ENCODE measurements at places on chromosomes 2 and 18.

- DNase-seq, result no peak
These were observed 21.9 kb upstream of the RNF149 start for GRCh38 chr2:101330253-101330933.

DNA sequence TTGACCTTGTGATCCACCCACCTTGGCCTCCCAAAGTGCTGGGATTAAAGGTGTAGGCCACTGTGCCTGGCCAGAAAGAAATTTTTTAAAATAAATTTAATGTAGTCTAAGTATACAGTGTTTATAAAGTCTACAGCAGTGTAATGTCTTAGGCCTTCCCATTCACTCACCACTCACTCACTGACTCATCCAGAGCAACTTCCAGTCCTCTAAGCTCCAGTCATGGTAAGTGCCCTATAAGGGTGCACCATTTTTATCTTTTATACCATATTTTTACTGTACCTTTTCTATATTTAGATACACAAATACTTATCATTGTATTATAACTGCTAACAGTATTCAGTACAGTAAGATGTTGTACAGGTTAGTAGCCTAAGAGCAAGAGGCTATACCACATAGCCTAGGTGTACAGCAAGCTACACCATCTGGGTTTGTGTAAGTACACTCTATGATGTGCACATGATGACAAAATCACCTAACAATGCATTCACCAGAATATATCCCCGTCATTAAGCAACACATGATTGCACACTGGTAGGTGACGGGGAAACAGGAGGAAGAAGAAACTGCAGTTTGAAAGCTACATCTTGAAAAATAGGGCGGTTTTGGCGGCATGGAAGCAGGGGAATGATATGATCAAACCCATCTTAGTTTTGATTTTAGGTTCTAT lies 105.1 kb upstream of the ITGB6 start:
- DNase-seq, result no peak

- DNase-seq, result no peak
These were observed 1.5 kb downstream of the PXDN start for GRCh38 chr2:1742681-1743395.

DNA sequence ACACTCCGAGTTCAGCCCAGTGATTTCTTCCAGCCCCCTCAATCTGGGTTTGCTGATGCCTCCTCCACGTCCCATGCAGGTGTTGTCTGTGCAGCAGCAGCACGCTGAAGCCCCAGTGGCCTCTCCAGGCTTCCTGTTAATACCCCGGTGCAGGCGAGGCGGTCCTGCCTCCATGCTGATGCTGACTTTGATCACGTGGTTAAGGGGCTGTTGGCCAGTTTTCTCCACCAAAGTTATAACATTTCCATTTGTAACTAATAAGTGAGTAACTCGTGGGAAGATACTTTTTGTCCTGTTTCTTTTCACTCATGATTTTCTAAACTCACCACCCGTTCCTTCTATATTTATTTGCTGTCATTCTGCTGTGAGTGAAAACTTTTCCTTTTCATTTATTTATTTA lies 42.5 kb upstream of the TMEM18 start:
- DNase-seq, result no peak

DNA sequence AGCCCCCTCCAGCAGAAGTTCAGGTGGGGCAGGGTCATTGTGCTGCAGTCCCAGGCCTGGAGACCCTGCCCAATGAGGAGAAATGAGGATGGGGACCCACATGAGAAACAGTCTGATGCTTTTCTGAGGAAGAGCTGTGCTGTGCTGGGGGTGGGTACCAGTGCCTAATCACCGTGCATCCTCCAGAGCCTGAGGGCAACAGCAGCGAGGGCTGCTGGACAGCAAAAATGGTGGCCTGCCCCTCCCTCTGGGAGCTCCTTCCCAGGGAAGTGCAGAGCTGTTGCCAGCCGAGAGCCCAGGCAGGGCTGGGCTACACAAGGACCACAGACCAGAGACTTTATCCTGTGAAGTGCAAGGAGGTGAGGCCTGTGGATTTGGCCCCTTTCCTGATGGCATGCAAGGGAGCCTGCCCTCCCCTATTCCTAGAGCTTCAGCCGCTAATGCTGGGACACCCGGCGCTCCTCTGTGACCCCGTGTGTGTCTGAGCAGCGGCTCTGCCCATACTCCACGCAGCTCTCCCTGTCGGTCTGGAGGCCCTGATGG lies 134.8 kb downstream of the DSEL start:
- DNase-seq, result no peak

- DNase-seq, result no peak
These were observed 15.2 kb downstream of the EN1 start for GRCh38 chr2:118832071-118832790.

DNA sequence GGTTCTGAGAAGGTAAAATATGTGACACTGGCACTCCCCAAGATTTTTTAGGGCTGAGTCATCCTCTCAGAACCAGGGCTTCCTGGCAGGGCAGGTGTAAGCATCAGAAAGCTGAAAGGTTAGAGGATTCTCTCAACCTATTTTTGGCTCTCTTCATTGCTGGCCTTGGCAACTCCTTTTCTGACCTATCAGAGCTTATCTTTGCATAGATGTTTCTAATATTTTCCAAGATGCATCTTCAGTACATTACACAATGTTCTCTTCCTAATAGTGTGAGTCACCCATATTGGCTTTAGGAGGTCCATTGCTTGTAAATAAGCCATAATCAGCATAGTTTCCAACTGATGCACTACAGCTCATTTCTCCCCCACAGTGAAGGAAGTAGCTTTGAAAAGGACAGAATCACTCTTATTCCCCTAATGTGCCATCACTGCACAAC lies 2008.4 kb upstream of the PIK3C3 start:
- DNase-seq, result no peak

DNA sequence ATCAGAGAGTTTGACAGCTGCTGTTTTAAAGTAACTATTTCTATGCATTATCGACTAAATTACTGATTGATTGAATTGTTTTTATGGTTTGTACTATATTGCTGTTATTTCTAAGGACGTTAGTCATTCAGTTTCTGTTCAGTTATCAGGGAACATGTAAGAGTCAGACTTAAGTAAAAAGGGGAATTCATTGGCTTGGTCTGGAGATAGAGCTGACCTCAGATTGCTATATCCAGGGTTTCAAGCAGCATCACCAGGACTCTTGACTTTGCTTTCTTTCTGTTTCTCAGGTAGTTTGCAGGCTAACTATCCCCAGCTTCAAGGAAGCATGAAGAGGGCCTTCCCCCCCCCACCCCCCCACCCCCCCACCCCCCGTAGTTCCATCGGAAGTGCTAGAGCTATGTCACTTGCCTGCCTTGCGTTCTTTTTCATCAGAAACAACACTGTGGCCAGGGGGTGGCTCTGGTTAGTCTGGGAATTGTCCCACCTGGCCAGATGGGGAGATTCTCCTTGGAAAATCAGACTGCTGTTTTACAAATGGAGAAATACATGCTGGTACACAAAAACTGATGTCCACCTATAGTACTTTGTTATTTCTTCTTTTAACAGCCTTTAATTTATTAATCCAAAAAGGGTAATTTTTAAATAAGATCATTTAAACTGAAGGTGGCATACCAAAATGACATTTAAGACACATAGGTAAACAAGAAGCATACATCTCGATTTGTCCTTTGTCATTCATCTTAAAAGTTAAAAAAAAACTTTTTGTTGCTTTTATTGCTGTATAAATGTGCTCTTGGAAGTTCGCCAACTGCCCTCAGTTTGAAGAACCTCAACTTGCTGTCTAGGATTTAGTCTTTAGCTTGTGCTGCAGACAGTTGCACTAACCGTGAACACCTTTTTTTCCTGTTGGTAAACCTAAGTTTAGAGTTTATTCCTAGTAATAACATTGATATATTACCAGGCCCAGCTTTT lies 9.4 kb downstream of the SMAD4 start:
- DNase-seq, result no peak

DNA sequence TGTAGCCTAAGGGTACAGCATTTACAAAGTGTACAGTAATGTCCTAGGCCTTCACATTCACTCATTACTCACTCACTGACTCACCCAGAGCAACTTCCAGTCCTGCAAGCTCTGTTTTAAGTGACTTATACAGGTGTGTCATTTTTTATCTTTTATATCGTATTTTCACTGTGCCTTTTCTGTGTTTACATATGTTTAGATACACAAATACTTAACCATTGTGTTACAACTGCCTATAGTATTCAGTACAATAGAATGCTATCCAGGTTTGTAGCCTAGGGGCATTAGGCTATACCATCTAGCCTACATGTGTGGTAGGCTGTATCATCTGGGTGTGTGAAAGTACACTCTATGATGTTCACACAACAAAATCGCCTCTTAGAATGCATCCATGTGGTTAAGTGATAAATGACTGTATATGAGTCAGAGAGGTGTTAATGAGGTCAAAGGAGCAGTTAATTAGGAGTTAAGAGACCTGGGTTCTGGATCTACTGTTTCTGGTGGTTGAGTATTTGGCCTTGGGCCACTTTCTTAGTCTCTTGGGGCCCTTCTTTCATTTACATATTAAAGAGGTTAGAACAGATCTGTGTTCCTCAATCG lies 149.1 kb downstream of the GREB1L start:
- DNase-seq, result peak; percentile 43

DNA sequence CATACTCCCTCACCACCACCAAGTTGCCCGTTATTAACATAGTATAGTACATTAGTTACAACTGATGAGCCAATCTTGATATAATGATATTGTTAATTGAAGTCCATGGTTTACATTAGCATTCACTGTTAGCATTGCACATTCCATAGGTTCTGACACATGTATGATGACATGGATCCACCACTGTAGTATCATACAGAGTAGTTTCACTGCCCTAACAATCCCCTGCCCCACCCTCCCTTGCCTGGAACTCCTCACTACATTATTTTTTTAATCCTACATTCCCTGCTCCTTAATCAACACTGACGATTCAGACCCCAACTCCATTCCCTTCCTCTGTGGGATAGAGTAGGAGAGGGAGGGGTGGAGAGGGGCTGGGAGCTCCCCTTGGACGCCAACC lies 20.2 kb upstream of the ST3GAL5 start:
- no peak for DNase-seq

GRCh38 chr18:46772357-46772756 lies 15.5 kb upstream of the ST8SIA5 start:
- peak; percentile 53 for DNase-seq

DNA sequence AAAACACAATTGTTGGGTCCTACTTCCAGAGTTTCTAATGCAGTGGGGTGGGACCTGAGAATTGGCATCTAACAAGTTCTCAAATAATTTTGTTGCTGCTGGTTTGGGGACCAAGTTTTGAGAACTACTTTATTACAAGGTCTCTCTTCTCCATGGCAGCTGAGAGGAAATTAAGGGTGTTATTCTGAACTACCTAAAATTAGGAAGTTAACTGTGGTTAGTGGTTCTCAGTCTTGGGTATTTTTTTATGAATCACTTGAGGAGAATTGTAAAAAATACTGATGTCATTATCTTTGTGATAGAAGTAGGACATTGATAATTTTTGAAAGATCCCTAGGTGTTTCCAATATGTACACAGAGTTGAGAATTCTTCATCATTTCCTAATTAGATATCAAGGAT lies 210.2 kb downstream of the MC4R start:
- no peak for DNase-seq

GRCh38 chr2:65992198-65992554 lies 442.7 kb upstream of the MEIS1 start:
- DNase-seq, result no peak

DNA sequence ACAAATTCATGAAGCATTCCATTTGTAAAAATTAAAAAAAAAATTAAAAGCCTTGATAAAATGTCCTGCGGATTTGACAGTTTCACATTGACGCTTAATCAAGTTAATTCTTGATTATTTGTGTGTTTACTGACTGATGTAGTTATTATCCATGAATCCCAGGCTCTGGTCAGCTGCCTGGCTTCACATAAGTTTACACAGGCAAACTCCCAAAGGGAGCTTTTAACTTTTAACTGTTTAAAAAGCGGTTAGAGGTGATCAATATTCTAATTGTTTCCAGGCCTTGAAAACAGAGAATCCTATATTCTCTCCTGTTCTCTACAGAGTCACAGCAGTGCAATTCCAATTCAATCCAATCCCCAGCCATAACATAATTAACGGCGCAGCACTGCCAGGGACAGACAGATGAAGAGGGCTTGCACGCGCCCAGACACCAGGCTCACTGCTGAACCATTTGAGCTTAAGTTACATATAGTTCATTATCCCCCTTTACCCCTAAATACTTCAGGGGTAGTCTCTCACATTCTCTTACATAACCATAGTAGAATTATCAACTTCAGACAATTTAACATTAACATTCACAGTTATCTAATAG lies 47.5 kb downstream of the ATP8B1 start:
- DNase-seq, result no peak

DNA sequence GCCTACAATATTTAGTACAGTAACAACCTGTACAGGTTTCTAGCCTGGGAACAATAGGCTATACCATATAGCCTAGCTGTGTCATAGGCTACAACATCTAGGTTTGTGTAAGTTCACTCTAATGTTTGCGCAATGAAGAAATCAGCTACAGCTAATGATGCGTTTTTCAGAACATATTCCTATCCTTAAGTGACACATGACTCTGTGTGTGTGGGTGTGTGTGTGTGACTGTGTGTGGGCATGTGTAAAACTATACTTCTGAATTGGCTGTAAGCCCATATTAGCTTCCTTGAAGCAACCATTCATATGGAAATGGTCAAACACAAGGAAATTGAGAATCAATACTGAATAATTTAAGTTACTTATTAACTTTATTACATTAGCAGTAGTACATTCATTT lies 120.8 kb upstream of the SULT1C3 start:
- no peak for DNase-seq

DNA sequence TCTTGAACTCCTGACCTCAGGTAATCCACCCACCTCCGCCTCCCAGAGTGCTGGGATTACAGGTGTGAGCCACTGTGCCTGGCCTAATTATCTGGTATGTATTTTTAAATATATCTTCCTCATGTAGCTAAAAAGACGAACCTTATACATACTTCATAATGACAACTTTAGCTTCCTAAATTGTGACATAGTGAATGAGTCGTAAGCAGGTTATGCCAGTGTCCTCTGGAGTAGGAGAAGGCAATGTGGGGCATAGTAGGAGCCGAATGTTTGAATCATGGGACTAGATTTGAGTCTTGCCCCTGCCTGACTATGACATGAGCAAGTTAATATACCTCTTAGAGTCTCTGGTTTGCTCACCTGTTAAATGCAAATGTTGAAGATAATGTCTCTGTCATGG lies 95.8 kb upstream of the FOSL2 start:
- no peak for DNase-seq

DNA sequence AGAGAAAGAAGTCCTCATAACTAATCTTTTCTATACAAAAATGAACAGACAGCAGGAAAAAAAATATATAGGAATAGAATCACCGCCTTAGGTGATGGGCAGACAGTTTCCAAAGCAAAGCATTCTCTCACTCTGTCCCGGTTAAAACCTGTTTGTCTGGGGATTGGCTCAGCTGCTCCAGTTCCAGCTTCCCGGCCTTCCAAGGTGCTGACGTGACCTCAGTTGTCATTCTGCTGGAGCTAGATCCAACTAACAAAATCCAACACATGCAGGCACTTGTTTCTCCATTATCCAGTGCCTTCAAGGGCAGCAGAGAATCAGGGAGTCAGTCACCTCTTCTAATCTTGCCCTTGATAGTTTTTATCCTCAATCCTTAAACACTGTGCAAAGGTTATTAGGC lies 52.8 kb downstream of the IKZF2 start:
- no peak for DNase-seq

- DNase-seq, result no peak
These were observed 42.3 kb downstream of the TTC21B start for GRCh38 chr2:165911231-165911630.
